ENCODE measurements at places on chromosomes 4 and X.

DNA sequence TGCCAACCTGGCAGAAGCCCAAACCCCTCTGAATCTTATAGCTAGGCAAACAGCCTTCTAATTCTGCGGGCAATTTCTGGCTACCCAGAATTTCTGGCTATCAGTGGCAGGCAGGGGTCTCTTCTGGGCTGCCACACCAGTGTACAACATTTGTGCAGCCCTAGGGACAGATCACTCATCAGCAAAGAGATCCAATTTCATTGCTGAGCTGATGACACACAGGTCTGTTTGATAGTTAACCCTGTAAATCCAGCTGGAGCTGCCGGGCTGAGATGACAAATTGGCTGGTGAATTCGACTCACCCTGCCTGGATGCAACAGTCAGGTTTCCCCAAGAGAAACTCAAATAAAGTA lies 2.4 kb downstream of the MID1 start:
- no peak for DNase-seq

DNA sequence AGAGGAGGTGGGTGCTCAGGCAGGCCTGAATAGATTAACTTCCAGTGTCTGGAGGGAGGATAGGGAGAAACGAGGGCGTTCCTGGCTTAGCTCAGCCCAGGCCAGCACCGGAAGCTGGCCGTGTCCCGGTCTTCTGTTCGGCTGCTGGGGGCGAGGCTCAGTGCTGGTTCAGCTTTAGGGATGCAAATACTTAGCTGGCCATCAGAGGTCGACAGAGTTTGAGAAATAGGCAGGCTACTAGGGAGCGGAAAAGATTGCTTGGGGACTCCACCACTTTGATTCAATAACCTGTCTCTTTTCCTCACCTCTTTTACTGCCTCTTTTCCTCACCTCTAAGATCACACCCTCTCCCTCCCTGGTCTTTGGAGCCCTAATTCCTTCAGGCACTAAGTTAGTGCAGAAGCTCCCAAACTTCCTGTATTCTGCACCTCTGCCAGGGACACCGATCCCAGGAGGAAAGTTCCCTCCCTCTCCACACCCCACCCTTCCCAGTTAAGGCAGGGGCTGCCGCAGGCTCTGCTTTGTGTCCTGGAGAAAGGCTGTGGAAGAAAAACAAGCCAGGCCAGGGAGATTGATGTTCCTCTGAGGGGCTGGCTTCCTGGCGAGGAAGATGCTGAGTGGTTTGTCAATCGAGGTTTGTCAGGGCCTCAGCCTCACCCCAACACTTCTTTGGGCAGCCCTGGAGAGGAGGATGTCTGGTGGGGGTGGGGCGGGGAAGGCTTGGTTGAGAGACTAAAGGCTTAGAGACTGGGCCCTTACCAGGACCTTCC lies 6.0 kb upstream of the EFNB1 start:
- no peak for DNase-seq

DNA sequence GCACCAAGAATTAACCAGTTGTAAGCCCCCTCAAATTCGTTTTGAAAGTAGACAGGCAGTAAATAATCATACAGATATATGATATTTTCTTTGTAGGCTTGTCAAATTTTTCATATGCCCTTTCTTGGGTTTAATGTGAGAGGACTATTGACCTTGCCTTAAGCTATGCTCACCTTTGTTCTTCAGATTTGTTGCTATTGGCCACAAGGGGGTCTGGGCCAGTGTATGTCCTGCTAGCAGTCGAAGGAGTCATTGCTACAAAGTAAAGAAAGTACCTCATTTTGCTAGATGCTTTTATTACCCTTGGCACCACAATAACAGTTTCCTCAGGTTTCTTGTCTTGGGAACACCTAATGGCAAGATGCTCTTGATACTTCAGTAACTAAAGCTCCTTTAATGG lies 51.7 kb downstream of the IGSF1 start:
- DNase-seq = no peak

DNA sequence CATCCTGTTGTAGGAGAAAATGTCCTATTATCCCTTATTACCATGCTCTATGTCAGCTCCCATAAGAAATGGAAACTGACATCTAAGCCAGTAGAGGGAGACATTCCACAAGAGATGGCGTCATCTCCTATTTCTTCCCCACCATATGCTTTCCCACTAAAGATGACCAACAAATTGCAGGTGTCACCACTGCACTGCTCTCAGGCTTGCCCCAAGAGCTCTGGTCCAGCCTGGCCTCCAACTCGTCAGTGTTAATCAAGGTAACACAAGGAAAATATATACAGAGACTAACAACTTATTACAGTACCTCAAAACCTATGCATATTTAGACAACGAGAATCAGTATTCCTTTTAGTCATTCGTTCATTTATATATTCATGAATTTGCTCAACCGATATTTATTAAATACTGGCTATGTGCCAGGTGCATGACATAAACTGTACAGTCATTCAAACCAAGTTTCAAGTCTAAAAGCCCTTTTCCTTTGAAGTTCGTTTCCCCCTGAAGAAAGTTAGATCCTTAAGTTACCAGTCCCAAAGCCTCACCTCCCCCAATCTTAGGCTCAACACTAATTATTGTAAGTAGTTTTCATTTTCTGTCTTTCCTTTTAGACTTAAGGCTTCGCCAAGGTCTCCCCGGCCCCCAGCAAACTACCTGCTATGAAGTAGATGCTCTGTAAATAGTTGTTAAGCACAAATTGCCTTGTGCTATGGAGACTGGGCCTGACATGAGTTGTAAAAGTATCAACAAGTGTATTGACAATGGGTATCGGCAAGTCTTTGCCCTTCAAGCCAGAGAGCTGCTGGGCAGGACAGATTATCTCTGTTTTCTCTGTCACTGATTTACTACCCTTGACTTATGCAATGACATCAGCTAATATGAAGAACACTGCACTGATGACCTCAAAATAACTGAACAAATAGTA lies 3.1 kb upstream of the FGB start:
- DNase-seq = no peak

GRCh38 chrX:123303429-123303828 lies 119.4 kb downstream of the GRIA3 start:
- DNase-seq = no peak

- DNase-seq = no peak
These were observed 30.1 kb downstream of the TEX13A start for GRCh38 chrX:105190252-105190853.

DNA sequence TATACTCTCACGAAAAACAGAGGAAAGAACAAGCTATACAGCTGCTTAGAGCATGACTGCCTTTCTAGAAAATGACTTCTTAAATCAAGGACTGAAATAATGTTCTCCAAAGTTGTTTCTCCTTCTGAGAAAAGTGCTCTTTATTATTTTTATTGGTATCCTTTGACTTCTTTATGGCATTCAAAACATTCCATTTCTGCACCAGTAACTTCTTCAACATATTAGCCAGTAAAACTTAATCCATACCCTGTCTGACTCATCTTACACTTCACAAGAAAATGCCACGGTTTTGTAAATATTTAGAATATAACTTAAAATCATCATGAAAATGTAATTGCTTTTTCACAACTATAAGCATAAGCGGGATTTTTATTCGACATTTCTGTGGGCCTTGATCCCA lies 180.4 kb downstream of the NR3C2 start:
- no peak for DNase-seq

- DNase-seq = no peak
These were observed 77.5 kb downstream of the MAGED4 start for GRCh38 chrX:52262195-52262546.

- no peak for DNase-seq
These were observed 276.8 kb downstream of the SPOCK3 start for GRCh38 chr4:166957451-166957850.

GRCh38 chr4:14130551-14130950 lies 503.0 kb upstream of the BOD1L1 start:
- no peak for DNase-seq

- no peak for DNase-seq
These were observed 12.7 kb upstream of the FGFR3 start for GRCh38 chr4:1780435-1780834.

DNA sequence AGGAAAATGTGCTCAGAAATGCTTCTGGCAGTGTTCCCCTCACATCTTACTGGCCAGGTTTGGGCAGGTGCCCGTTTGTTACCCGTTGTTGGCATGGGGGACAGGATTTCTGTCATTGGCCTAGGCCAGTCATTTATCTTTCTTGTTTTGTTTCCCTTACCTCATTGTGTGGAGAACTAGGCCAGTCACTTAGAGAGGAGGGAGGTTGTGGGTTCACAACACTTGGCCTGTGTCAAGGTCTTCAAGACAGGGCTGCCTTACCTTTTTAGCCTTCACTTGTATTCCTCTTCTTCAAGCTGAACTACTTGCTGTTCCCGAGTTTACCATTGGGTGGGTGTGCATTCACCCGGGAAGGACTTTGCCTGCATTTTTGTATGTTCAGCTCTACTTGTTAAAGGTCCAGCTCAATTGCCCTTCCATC lies 17.7 kb downstream of the SNX25 start:
- no peak for DNase-seq

DNA sequence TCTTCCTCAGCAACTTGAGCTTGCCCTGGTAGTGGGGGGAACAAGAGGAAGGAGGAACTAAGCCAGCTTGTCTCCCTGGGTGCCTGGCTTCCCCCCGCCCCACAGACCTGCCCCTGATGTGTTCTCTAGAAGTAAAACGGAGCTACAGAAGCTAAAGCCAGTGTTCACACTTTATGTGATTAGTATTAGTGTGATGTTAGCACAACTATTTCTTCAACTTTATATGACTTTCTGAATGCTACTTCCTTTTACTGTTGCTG lies 10.7 kb downstream of the RGS12 start:
- DNase-seq = no peak

- no peak for DNase-seq
These were observed 14.9 kb downstream of the HNRNPD start for GRCh38 chr4:82358847-82359246.

DNA sequence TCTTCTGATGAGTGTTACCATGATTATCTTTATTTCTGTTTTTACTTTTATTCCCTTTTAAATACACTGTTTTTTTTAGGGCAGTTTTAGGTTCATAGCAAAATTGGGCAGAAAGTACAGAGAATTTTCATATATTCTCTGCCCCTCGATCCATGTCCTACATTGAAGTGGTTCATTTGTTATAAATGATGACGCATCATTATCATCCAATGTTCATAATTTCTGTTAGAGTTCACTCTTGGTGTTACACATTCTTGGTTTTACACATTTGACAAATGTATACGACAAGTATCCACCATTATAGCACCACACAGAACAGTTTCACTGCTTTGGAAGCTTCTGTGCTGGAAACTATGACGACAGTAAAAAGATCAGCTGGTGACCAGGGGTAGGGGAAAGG lies 578.1 kb upstream of the AADAT start:
- DNase-seq = no peak

DNA sequence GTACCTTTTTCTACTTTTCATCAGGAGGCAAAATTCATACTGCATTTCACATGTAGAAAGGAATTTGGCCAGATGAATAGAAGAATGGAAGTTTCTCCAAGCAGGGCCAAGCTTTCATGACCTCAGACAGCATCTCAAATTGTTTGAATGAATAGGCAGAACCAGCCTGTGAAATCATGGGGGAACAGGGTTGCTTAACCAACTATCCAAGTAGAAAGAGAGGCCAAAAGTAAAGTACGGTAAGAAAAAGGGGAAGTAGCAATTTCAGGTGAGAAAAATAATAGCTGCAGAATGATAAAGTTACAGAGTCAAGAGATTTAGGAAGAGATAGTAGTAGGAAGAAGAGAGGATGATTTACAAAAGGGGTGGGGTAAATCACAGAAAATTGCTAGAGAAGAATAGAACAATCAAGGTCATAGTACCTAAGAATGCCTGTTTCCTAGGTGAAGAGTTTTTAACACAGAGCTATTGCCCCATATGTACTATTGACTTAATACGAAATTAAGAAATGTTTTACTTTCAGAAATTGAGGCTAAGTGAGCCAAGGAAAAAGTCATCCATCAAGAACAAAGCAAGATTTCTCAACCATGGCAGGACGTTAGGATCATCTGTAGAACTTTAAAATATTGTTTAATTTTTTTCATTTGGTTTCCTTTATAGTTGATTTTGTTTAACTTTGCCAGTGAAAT lies 177.1 kb upstream of the TET2 start:
- DNase-seq = no peak

DNA sequence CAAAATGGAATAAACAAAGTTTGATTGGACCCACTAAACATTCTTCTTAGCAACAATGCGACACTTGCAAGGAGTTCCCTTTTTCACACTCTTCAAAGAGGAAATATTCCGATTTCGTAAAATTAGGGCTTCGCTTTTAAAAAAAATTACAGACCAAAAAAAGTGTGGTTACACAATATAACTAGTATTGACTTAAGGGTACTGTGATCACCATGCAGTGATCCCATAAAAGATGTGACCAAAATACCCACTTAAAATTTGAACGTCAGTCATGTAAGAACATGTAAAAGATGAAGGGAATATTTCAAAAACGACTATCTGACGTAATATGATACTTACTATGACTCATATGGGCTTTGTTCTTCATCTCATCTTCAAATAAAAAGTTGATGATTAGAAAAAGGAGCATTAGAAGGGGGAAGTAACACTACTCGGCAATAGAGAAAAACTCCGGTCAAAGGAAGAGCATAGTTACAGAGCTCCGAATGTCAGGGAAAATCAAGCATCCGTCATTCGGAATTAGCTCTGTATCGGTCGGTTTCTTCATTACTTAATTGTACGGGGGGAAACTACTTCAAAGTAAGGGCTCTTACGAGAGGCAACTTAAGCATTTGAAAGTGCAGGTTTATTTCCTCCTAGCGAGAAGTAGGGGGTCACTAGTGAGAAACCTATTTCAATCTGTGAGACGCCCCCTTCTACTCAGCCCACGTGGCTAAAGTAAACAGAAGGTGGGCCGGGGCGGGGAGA lies 1.3 kb upstream of the TET2 start:
- DNase-seq = no peak

DNA sequence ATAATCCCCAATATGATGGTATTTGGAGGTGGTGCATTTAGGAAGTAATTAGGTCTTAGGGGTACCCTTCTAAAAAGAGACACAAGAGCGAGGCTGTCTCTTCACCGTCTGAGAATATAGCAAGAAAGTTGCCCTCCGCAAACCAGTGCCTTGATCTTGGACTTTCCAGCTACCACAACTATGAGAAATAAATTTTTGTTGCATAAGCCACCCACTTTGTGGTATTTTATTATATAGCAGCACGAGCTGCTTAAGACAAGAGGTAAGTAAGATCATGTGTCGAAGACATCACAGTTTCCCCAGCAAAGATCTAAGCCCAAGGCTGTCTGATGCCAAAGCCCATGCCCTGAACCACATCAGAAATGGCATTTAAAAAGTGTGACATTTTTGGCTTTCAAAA lies 9.6 kb upstream of the EXOSC9 start:
- no peak for DNase-seq

GRCh38 chr4:55411621-55412020 lies 15.9 kb downstream of the TMEM165 start:
- no peak for DNase-seq

DNA sequence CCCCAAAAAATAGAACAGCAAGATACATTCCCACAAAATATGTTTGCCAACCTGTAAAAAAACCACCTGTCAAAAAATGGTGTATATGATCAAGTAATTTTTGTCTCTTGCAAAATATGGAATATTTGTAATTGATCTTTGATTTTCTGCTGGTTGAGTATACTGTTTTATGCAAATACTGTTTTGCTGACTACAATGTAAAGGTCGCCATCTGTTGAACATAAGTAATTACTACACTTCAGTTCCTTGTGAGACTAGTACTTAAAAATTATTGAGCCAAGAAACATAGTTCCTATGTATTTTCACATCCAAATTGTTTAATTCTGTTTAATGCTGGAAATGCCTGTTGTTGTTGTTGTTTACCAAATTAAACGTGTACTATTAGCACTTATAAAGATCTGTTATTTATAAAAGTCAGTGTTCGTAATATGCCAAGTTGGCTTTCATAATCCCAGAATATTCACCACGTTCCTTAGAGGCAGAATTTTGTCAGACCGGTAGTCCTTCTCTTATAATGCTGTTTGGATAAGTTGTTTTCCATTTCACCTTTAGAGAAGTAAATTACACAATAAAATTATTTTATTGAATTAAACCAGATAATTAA lies 144.2 kb downstream of the PDLIM5 start:
- no peak for DNase-seq

All from heart left ventricle (tissue), 16 donors.